Frontal cortex (tissue), 4 donors: ENCODE measurements at places on chromosomes 13 and 19. TPM values are rescaled to one million over a fixed set of nuclear protein-coding genes. Genes with fewer than 3 reads are reported as not detected.

- DNase-seq = no peak
Measured at GRCh38 chr19:31149441-31149941, 199.7 kb downstream of the TSHZ3 start.

Gene SIX5
- total RNA-seq = 0.82 TPM

Gene ZNF625
- total RNA-seq = 29.3 TPM

- no peak for DNase-seq
Measured at GRCh38 chr13:61275251-61275650, 140.4 kb downstream of the PCDH20 start.

DNA sequence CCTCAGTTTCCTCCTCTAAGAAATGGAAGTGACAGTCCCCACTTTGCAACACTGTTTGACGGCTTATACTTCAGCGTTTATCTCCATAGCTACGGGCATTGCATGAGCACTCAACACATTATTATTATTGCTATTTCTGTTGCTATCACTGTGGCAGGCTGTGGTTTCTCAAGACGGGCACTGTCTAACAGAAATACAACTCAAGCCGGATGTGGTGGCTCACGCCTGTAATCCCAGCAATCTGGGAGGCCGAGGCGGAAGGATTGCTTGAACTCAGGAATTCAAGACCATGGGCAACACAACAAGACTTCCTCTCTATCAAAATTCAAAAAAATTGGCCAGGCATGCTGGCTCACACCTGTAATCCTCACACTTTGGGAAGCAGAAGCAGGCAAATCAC is 4.9 kb upstream of the ZSWIM4 start:
- no peak for DNase-seq

DNA sequence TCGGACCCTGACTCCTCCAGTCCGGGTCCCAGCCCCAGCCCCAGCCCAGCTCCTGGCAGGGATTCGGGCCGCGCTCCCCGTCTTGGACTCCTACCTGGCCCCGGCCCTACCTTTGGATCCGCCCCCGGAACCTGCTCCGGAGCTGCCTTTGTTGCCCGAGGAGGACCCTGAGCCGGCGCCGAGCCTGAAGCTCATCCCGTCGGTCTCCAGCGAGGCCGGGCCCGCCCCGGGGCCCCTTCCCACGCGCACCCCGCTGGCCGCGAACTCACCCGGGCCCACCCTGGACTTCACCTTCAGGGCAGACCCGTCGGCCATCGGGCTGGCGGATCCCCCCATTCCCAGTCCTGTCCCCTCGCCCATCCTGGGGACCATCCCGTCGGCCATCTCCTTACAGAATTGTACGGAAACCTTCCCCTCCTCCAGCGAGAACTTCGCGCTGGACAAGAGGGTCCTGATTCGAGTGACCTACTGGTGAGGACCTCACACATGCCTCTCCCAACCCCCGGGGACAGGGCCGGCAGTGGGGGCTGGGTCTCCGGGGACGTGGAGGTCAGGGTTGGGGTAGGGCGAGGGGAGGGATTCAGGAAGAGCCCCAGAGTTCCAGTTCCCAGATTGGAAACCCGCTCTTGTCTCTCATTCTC is 732 bp downstream of the SELENOV start:
- no peak for DNase-seq

- DNase-seq = no peak
Measured at GRCh38 chr13:45269204-45269603, 68.4 kb upstream of the KCTD4 start.

Gene KRTDAP
- not detected for total RNA-seq
